ENCODE measurements at places on chromosomes 12 and 14. TPM values are rescaled to one million over a fixed set of nuclear protein-coding genes. Genes with fewer than 3 reads are reported as not detected.

DNA sequence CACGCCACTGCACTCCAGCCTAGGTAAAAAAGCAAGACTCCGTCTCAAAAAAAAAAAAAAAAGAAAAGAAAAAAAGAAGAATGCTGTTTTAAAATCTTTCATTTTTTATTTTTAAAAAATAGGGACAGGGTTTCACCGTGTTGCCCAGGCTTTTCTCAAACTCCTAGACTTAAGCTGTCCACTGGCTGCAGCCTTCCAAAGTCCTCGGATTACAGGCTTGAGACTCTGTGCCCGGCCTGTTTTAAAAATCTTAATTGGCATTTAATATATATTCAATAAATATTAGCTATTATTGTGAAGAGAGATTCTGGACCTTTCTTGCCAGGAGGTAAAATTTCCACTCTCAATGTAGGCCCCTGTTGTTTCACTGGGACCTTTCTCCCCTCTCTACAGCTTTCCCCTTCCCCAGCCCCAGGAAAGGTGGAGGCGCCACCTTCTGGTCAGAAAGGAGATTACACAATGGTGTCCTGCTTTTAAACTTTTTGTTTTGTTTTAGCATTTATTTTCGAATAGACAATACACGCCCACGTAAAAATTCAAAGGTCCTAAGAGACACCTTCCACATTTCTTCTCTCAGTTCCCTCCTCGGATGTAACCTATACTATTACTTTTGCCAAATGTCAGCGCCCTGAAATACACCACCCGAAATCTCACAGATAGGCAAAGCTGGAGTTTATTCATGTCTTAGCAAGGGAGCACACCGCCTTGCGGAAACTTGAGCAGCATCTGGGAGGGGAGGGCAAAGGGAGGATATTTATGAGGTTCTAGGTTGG lies 23.8 kb upstream of the PHC1 start:
- DNase-seq = no peak

DNA sequence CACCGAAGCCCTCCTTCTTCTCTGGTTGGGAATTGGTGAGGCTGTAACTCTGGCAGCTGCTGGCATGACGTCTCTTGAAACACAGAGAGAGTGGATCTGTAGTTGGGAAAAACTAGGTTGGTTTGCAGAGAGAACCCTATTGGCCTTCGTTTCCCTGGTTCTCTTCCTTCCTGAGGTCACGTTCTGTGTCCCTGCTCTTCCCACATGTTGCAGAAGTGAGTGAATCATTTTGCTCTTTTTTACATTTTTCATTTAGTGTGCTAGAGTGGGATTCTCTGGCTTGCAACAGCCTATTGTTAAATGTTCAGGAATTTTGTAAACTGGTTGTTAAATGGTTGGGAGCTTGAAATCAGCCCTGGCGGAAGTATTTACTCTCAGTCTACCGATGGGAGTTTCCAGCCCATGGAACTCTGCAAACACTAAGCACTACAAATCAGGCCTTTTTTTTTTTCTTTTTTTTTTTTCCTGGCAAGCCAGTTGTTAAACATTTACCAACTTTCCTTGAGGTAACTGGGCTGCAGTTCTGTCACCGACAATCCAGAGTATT lies 26.8 kb upstream of the CKAP4 start:
- DNase-seq = no peak

DNA sequence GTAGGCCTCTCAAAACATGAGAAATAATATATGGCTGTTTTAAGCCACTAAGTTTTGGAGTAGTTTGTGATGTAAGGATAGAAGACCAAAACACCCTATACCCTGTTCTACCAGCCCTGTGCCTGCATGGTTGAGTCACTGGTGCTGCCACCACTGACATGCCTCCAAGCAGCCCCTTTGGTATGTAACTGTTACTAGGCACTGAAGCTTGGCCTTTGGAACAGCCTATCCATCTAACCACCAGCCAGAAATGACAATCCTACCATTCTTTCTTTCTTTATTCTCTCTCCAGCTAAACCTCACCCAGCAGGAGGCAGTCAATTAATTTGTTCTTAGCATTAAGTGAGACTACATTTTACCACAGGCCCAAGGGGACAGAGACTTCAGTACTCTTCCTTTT lies 240.3 kb downstream of the MSRB3 start:
- no peak for DNase-seq

- no peak for DNase-seq
Measured at GRCh38 chr12:57574795-57575194, 16.2 kb upstream of the PIP4K2C start.

- DNase-seq = no peak
Measured at GRCh38 chr12:121144416-121144914, 11.8 kb downstream of the P2RX7 start.

DNA sequence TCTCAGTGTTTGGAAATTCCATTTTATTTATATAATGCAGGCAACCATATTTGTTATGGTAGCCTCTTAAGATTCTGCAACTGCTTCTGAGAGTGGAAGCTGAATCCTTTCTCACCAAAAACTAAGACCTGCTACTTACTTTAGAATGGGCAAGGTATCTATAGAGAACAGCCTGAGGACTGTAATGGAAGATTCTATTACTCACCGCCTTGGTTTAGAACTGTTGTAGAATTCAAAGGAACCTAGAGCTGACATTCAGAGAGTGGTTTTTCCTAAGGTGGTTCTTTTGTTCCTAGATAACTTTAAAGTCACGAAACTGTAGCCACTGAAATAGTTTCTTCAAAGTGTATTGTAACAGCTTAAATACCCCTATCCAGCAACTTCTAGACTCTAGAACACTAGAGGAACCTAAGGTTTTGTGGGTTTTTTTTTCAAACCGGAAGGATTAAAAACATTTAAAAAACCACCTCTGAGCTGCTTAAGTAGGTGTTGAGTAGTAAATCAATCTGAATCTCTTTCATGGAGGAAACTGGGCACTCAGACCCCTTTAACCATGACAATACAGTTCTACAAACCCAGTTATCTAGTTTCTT lies 4.2 kb downstream of the TDP1 start:
- no peak for DNase-seq

Gene BCL11B
- polyA plus RNA-seq = 2.9 TPM

Gene TIMELESS
- polyA plus RNA-seq = 30.4 TPM

All from left renal cortex interstitium (tissue), 4 donors.